ENCODE measurements at places on chromosomes 5 and 9. TPM values are rescaled to one million over a fixed set of nuclear protein-coding genes. Genes with fewer than 3 reads are reported as not detected.

DNA sequence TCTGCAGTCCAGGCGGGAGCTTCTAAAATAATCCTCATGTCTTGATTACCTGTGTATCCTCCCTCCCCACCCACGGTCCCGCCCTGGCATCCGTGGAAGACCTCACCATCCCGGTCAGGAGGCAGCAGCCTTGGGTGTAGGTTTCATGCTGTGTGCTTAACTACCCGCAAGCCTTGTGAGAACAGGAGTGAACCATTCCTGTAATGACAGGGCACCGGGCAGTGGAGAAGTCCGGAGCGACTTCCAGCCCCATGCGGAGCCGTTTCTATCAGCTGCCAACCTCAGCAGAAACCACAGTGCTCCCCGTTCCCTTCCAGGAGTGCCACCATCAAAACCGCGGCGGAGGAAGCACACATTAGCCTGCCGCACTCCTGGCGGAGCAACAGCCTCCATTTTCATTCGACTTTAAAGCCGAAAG lies 123.5 kb upstream of the LMX1B start:
- DNase-seq, result no peak

GRCh38 chr5:1419476-1420210 lies 25.6 kb downstream of the SLC6A3 start:
- DNase-seq, result no peak

The C9orf50 gene
- not detected for total RNA-seq

- DNase-seq, result peak; percentile 13
These were observed 24.0 kb upstream of the KLF9 start for GRCh38 chr9:70438341-70438928.

- DNase-seq, result no peak
These were observed 393.9 kb upstream of the RIOK2 start for GRCh38 chr5:97576956-97577355.

GRCh38 chr5:57855831-57856230 lies 373.2 kb upstream of the ACTBL2 start:
- DNase-seq, result no peak

The DAB2 gene
- 27.6 TPM for total RNA-seq

DNA sequence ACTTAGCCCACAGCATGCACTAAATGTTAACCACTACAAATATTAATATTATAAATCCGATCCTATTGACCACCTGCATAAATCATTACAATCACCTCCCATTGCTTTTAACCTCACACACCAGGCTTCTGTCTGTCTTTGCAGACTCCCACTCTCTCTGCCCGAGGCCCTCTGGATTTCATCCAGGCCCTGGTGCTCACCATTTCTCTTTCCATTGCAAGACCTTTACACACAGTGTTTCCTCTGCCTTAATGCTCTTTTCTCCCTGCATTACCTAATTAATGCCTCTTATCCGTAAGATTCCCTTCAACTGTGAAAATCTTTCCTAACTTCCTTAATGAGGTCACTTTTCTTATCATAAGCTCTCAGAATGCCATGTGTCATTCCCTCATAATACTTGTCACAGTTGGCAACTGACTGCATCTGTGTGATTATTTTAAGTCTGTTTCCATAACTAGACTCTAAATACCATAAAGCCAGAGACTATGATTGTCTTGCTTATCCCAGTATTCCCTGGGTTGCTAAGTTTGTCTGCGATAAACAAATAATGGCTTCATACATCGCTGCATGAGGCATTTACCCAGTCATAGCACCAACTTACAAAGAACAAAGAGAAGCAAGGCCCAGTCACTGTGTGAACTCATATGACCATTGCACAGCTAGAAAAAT lies 155.1 kb downstream of the CCDC192 start:
- DNase-seq, result no peak

DNA sequence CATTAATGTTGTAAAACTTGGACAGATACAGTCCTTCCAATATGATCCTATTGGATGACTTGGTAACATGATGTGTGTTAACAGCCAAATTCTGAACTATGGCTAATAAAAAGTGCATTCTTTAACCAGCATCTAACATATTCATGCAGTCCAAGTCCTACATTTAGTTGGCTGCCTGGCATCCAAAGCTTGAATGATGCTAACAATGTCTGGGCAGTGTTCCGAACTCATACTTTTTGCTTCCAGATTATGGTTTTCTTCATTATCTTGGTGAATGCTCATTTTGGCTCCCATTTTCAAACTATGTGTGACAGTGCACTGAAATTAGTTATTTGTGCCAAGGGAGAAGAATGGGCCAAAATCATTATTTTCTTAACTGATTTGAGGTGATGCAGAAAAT lies 2.8 kb downstream of the FAM174A start:
- no peak for DNase-seq

The LCN2 gene
- total RNA-seq, result 0.72 TPM

- no peak for DNase-seq
These were observed 93.7 kb upstream of the SIMC1 start for GRCh38 chr5:176144508-176144907.

The TXNDC8 gene
- not detected for total RNA-seq

The NRG2 gene
- total RNA-seq, result not detected

The HCN1 gene
- total RNA-seq, result not detected

The SYK gene
- total RNA-seq, result 29.4 TPM
